ENCODE measurements at places on chromosomes 3 and 15. TPM values are rescaled to one million over a fixed set of nuclear protein-coding genes. Genes with fewer than 3 reads are reported as not detected.

The PSTPIP1 gene
- total RNA-seq = 2.1 TPM

The TRH gene
- 3.9 TPM for total RNA-seq

The SUSD5 gene
- 0.22 TPM for total RNA-seq

The SLC9C1 gene
- total RNA-seq = 0.35 TPM

The FRMD4B gene
- total RNA-seq = 4.7 TPM

The SLC6A20 gene
- total RNA-seq = 0.50 TPM

The CCDC32 gene
- 24.9 TPM for total RNA-seq

The EHHADH gene
- 7.5 TPM for total RNA-seq

Measured in motor neuron (in vitro differentiated cells).